ENCODE measurements at places on chromosomes 12 and 14.

- no peak for DNase-seq
These were observed 277.6 kb downstream of the DPF3 start for GRCh38 chr14:72616294-72616693.

DNA sequence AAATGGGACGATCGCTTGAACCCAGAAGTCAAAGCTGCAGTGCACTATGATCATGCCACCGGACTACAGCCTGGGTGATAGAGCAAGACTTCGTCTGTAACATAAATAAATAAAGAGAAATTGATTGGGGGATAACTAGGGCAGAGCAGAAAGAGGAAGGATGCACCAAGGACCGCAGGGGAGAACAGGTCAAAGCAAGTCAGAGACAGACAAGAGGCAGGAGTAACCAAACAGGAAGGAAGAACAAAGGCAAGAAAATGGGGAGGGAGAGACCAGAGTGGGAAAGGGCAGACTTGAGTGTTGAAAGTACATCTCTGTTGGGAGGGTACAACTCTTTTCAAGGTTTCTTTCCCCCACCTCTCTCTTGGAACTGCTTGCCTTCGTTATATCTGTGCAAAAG is 50.8 kb upstream of the ELK3 start:
- DNase-seq: peak; percentile 22

GRCh38 chr14:77866932-77867331 is 67.0 kb downstream of the ADCK1 start:
- no peak for DNase-seq

DNA sequence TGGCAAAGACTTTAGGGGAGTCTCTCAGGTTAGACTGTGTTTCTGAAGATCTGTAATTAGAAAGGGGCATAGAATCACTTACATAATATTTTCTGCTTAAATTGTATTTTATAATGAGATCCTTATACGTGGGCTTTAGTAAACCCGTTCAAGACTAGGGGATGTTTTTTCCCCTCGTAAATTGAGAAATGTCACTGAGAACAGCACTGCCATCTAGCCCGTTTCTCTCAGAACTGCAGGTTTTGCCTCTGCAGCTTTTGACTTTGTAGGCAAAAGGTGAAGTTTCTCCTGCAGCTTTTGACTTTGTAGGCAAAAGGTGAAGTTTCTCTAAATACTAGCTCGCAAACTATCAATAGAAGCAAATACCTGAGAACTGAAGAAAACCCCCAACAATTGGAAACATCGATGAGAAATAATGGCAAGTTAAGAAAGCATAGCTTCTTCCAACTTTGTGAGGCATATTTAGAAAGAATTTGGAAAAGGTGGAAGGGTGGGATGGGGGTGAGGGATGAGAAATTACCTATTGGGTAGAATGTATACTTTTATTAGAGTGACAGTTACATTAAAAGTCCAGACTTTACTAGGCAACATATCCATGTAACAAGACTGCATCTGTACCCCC is 9.9 kb upstream of the ASPG start:
- DNase-seq: no peak

GRCh38 chr12:5516371-5517241 is 84.7 kb downstream of the NTF3 start:
- no peak for DNase-seq

DNA sequence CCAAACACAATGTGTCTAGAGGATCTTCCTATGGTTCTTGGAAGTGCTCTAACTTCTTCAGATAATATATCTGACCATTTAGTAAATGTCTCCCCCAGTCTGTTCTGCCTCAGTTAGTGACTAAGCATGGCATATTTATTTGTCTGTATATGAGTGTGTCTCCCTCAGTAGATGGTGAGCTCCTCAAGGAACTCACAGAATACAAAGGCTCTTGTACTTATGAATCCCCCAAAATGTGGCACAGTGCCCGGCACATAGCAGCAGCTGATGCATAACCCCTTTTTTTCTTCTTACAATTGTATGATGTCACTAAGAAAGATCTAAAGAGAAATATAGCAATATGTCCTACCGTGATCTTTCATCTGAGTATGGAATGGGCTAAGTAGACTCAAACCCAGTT is 264.7 kb upstream of the PRICKLE1 start:
- no peak for DNase-seq

DNA sequence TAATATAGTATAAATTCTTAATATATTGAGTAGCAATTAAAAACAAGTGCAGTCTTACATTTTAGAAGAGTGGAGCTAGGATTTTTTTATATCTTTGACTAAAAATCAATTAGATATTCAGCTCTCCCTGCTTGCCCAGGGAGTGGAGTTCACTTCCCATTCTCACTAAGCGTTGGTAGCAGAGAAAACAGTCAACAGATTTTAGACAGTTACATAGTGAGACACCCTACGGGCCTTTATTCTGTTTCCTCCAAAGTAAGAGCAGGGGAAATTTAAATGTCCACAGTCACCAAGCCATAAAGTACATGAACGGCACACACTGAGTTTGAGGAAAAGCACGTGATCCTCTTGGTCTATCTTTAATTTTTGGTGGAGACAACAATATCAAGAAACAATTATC is 131.6 kb upstream of the PLEKHG7 start:
- no peak for DNase-seq

- no peak for DNase-seq
These were observed 98.1 kb upstream of the FGD4 start for GRCh38 chr12:32301216-32301615.

DNA sequence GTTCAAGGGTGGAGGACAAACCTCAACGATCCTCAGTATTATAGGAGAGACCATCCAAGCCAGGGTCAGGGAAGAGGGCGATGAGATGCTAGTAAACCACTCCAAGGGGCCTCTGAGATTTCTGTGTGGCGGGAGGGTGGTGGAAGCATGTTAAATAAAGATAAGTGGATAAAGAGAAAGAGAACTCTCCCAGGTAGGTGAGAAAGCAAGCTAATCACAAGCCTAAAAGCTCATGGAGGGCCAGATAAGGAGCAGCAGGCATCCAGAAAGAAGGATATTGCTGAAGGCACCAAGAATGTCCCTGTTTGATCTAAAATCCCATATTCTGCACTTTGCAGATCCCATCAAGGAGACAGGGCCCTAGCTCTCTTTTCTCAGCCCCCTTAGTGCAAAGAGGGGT is 48.3 kb upstream of the PARP11 start:
- no peak for DNase-seq

DNA sequence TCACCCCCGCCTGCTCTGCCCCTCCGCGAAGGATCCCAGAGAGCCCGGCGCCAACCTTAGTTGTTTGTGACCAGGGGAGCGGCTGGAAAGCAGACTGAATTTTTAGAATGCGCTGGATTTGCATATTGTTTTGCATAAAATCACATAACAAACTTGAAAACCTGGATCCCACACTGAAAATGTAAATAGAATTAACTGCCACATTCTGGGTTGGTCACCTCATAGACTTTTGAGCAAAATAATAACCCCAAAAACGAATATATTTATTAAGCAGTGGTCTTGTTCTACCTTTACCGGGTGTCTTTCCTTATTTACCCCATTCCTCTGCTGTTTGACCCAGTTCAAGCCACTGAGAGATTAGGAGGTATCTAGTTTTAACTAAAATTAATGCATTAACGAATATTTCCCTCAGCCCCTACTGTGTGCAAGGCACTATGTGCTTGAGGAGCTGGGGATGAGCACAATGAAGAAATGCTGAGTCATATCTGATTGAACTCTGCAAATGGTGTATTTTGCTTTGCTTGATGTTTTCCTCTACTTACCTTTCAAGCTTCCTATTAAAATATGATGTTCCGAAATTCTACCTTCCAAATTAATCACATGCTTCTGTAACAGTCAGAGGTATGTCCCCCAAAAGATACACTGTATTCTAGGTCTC is 438 bp upstream of the EGLN3 start:
- no peak for DNase-seq

DNA sequence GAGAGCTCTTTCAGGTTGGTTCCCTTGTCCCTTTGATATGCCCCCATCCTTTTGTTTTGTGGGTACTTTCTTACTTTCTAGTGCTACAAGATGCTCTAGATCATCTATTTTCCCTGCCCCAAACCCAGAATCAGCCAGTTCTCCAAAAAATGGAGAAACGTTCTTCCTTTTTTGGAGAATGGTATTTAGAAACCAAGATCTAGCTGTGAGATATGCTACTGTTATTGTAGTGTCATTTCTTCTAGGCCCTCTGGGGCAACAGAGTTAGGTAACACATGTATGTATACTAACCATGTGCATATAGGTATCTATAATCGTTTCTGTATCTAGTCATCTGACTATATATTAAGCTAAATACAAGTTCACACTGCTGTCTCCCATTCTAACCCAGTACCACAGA is 6.9 kb upstream of the IGFBP6 start:
- DNase-seq: no peak

GRCh38 chr12:8996682-8997405 is 7.5 kb downstream of the KLRG1 start:
- peak; percentile 48 for DNase-seq

- DNase-seq: peak; percentile 92
These were observed 41.9 kb upstream of the NCOR2 start for GRCh38 chr12:124609041-124609989.

GRCh38 chr12:3772380-3772779 is 19.5 kb upstream of the CRACR2A start:
- DNase-seq: no peak

DNA sequence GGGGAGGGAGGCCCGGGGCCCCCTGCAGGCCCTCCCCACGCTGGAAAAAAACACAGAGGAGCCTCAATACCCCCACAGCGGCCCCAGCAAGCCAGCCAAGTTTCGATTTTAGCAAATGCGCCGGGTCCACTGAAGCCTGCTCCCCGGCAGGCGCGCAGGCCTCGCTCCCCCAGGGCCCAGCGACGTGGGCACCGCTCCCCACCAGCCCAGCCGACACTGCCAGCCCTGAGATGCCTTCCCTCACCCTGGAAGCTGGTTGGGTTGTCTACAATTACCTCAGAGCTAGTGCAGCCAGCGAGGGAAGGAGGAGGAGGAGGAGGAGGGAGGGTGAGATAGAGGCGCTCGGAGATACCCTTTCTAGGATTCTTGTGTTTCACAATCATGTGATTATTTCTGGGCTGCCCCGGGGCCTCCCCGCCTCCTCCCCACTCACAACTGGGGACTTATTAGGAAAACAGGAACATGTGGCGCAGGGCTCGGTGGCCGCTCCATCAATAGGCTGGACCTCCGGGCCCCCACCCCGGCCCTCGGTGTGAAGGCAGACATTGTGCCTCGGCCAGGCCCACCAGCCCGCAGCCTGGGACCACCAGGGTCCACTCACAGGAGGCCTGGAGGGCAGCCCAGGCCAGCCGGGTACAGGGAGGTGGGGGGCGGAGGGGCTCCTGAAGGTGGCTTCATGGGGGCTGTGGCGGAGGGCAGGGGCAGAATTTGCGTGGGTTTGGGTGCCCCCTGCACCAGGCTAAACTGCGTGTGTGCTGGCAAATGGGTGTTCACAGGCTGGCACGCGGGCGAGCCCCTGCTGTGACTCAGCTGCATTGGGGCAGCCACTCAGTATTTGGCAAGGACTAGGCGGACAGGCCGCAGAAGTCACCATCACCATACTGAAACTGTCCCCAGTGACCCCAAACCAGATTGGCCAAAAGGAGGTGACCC is 109.9 kb downstream of the NCOR2 start:
- DNase-seq: peak; percentile 32

DNA sequence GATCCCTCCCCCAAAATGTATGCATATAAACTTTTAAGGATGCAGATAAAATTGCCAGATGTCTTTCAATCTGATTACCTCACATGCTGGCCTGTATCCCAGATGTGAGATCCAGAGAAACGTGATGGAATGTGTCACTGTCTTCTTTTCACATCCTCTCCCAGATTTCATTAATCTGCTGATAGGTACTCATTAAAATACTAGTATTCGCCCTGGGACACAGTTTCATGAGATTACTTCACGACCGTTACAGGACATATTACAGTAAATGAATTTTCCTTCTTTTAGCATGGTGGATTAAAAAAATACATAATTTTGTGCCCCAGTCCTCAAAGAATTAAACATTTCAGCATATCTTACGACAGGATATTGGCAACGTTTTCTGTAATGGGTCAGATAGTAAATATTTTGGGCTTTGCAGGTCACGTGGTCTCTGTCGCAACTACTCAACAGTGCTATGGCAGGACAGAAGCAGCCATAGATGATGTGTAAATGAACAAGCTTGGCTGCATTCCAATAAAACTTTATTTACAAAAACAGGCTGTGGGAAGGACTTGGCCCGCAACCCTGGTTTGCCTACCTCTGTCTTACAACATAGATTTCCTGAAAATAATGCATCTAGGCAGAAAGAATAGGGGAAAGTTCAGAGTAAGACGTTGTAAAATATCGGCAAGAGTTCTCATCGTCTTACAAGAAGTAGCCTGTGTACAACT is 156.0 kb upstream of the DIO3 start:
- no peak for DNase-seq

- DNase-seq: no peak
These were observed 37.5 kb downstream of the LRIG3 start for GRCh38 chr12:58882826-58883225.

DNA sequence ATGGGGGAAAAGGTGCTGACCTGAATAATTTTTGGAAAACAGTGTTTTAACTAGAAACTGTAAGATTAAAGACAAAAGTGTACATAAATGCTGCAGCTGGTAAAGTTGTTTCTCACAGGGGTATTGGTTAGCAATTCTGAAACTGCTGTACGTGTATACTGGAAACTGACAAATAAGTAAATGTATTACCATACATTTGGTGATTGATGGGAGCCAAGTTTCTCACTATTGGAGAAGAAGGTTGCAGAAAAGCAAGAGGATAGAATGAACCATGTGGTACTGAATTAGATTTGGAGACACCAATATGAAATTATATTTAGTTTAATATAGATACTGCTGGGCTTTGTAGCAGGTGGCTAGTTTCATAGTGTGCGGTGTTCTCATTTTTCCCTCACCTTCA is 19.6 kb upstream of the FBXO33 start:
- DNase-seq: no peak

DNA sequence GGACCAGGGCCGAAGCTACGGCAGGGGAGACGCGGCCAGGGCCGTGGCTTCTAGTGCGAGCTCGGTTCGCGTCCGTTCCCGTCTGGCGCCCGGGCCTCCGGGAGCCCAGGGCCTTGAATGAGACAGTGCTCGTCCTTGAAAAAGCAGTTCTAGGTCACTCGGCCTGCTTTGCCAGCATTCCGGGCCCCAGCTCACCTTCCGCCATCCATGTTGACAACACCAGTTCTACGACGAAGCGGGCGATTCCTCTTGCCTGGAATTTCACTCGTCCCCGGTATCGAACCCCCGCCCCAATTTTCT is 4.5 kb downstream of the OR10AD1 start:
- DNase-seq: peak; percentile 14

GRCh38 chr12:58068706-58069105 is 127.3 kb downstream of the ATP23 start:
- DNase-seq: no peak

DNA sequence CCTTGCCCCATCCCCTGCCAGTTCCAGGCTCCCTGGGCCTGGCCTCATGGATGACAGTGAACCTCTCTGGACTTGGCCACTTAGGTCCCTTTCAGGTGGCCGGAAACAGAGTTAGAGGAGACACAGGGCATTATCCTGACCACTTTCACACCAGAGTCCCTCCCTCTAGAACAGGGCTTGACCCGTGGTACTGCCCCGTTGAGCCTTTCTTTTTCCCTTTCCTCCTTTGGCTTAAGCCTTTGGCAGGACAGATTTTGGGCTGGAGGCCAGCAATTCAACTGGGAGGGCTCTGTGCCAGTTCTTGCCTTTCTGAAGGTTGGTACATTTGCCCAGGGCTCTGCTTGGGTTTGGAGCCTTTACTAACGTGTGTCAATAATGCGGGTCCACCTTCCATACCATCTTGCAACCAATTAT is 22.8 kb downstream of the TPCN1 start:
- no peak for DNase-seq

Data from CD4-positive, alpha-beta T cell treated with Interleukin-6 at 100 ng/mL for 8 hours (primary cell).